ENCODE measurements at places on chromosomes 3 and 15.
A peak's percentile ranks its signal among the peaks of the same experiment; 100 is the strongest.

GRCh38 chr3:69180869-69181591 is 58.6 kb upstream of the LMOD3 start:
- no peak for DNase-seq

DNA sequence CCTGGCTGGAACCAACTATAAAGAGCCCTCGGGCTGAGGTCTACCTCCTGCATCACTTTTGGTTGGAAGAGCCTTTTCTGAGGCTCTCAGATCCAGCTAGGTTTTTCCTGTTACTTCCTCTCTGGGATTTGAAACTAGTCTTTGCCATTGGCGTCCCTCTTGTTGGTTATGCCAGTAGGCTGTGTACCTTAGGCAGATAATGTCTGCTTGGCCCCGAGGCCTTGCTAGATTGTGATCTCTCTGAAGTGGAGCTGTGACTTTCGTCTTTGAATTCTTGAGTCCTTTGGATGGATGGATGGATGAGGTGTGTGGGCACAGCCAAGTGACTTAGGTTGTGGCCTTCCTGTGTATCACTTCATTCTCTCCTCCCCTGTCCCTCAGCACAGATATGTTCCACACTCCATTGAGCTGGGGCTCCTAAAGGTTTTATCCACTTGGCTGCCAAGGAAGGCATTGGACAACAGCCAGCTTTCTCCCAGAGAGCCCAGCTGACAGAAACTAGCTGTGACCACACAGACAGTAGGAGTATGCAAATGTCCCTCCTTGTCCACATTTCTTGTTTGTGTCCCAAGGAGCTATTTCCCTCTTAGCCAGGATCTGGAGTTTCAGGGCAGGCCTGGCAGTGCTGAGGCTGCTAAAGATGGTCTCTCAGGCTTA is 7.9 kb upstream of the DNAJC17 start:
- no peak for DNase-seq

GRCh38 chr3:124952282-124952855 is 17.8 kb upstream of the MUC13 start:
- no peak for DNase-seq

GRCh38 chr15:101570241-101570640 is 80.7 kb upstream of the PCSK6 start:
- DNase-seq = no peak

DNA sequence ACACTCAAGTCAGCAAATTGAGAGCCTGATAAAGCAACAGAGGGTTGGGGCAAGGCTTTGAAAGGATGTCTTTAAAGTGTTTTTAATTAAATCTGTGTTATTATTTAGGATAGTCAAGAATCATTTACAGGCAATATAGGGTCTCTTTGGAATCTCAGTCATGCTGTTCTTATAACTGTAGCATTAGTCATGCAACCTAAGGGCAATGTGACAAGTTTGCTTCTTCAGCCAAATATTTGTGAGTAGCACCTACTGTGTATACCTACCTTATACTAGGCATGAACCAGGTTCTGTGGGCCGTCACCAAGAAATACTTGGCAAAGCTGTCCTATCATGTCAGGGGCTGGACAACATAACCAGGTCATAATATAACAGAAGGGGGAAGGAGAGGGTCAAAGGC is 184.6 kb upstream of the TRIM42 start:
- no peak for DNase-seq

DNA sequence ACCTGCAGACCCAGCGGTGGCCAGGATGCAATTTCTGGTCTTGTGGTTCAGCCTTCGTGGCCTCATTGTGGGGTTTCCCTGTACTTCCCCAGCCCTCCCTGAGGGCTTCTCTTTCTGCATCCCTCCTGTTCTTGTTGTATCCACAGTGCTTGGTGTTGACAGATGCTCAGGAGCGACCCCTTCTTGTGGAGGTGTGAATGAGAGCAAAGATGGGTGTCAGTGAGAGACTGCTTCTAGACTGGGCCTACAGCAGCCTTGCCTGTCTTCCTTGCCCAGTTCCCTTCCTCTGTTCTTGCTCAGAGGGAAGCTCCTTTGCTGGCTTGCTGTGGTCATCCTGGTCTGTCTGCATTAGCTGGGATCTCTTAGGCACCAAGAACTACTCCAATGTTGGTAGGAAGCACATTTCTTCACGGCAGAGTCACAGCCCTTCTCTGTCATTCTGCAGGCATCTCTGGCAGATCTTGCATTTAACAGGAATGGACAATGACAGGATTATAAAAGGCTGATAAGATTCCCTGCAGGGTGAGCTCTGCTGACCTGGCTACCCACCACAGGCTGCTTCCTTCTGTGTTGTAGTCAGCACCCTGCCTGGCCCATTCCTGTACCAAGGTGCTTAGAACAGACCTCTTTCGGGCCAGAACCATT is 317.8 kb upstream of the C2CD4B start:
- no peak for DNase-seq

DNA sequence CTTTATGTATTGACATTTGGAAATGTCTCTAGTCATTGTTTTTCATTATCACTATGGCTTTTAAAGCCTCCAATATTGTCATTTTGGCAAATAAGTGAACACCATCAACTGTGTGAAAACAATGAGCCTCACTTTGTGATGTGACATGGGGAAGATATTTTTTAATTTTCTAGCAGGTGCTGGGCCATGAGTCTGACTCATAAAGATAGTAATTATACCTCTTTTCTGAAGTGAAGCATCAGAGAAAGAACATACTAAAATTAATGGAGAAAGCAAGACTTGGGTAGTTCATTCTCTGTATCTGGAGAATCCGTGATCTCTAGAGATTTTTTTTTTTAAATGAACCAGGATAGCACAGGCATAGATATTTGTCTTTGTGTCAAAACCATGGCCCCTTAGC is 100.8 kb downstream of the CCNL1 start:
- no peak for DNase-seq

- no peak for DNase-seq
These were observed 11.6 kb upstream of the ZXDC start for GRCh38 chr3:126487151-126487771.

- peak; percentile 28 for DNase-seq
These were observed 44.0 kb downstream of the MFSD1 start for GRCh38 chr3:158845765-158846350.

- peak; percentile 49 for DNase-seq
These were observed 19.9 kb downstream of the SPICE1 start for GRCh38 chr3:113495035-113495434.

GRCh38 chr3:116051040-116051439 is 394.2 kb downstream of the LSAMP start:
- DNase-seq = no peak

GRCh38 chr3:81695302-81695701 is 66.1 kb downstream of the GBE1 start:
- DNase-seq = no peak

DNA sequence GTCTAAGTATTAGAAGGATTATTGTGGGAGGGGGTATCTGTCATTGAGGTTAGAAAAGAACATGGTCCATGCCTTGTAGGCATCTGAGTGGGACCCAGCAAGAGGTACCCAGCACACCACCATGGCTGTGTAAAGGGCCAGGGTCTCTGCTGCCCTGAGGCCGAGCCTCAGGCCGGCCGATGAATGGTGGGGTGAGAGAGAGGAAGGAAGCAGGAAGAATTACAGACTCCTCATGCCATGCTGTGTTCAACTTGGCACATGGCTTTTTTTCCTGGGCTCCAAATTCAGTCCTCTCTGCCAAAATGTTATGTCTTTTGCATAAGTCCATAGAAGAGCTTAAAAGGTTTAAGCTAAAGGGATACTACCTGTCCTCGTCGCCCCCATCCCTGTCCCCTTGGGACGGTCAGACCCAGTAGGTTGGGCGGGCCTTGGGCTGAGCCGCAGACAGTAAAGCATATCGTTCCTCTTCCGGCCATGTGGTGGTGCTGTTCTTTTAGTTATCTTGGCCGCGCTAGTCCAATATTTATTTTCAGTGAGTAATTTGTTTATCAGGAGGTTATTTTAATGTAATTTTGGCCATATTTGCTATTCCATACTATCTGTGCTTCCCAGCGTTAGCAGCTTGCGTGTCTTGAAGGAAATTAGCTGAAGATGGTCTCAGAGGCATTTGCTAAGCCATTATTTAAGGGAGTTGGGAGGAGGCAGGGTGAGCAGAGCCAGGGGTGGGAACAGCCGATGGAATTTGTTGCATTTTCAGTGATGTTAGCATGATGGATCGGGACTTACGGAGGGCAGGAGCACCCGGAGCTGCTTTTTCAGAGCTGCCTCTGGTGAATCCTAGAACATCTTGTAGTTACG is 152.4 kb downstream of the AGBL1 start:
- DNase-seq = peak; percentile 6

- no peak for DNase-seq
These were observed 65.9 kb upstream of the TMEM108 start for GRCh38 chr3:132972333-132972732.

- no peak for DNase-seq
These were observed 65.2 kb downstream of the TLE3 start for GRCh38 chr15:70032509-70032908.

DNA sequence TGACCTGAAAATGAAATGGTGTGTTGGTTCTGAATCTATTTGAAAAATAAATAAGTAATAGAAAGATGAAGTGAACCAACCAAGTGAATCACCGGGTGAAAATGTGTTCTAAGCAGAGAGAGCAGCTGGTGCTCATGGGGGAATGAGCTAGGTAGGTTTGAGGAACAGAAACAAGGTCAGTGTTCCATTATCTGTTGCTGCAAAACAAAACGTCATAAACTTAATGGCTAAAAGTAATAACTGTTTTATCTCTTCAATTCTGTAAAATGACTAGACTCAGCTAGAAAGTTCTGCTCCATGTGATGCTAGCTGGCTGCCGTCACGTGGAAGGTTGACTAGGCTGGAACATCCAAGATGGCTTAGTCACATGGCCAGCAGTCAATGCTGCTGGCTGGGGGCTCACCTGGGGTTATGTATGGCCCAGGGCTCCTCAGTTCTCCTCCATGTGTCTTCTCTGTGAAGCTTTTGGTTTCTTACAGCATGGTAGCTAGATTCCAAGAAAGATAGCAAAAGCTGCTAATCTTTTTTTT is 13.3 kb upstream of the SH3BP5 start:
- DNase-seq = no peak

- DNase-seq = no peak
These were observed 63.8 kb downstream of the GMPS start for GRCh38 chr3:155934230-155934629.

GRCh38 chr3:70871909-70872656 is 559.6 kb upstream of the MDFIC2 start:
- DNase-seq = no peak

- no peak for DNase-seq
These were observed 54.3 kb upstream of the SLC24A5 start for GRCh38 chr15:48066456-48066855.

DNA sequence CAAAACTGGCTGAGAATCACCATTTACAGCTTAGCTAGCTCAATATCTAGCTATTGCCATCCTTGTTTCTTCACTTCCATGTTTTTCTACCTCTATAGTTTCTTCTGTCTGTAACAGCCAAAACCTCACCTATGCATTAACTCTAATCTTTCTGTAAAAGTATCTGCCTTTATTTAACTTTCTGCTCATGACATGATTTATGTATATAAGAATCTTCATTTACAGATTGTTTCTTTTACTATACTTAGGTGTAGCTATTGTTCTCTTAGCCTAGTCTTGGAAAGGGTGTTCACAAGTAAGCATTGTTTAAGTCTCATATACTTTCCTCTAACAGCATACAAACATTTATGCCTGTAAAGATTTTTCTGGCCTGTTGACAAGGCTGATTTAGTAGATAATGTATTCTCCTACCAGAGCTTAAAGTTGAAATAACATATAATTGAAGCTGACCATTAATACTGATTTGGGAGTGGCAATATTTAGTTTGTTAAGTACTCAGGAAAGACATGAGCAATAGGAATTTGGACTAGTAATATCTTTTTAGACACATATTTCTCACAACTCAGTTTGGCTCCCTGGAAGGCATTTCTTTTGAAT is 9.4 kb downstream of the FILIP1L start:
- no peak for DNase-seq

- no peak for DNase-seq
These were observed 18.1 kb downstream of the CPA3 start for GRCh38 chr3:148883163-148883562.

- DNase-seq = no peak
These were observed 102.0 kb downstream of the SST start for GRCh38 chr3:187568171-187568570.

GRCh38 chr3:38988955-38989354 is 62.8 kb downstream of the SCN11A start:
- DNase-seq = no peak

DNA sequence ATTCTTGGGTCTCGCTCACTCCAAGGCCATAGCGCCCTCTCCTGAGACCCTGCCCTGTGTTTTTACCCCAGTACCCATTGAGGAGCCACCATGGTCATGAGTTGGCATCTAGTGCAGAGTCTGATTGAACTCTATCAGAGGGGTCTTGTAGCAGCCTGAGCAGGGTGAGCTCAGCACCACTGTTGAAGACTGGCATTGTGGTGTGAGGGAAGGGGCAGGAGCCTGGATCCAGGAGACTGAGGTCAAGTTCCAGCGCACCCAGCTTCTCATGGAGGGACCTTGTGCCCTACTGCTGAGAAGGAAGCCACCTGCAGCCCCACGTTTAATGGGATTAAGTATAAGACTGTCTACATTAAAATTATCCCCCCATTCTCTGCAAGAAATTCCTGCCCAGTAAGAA is 65.8 kb upstream of the LARS2 start:
- no peak for DNase-seq

GRCh38 chr3:169146866-169147237 is 516.7 kb downstream of the MECOM start:
- DNase-seq = no peak

GRCh38 chr15:38129531-38130204 is 123.0 kb upstream of the SPRED1 start:
- no peak for DNase-seq

- no peak for DNase-seq
These were observed 6.1 kb downstream of the SOX14 start for GRCh38 chr3:137770066-137770834.

GRCh38 chr3:50816894-50817293 is 142.2 kb downstream of the DOCK3 start:
- no peak for DNase-seq

- DNase-seq = no peak
These were observed 66.0 kb downstream of the DNAJB8 start for GRCh38 chr3:128400671-128401070.

- no peak for DNase-seq
These were observed 253.5 kb downstream of the CDIN1 start for GRCh38 chr15:36832774-36833463.

- DNase-seq = no peak
These were observed 34.9 kb upstream of the POU1F1 start for GRCh38 chr3:87311309-87311708.
